Renal cortex interstitium (tissue), 15 donors: ENCODE measurements at places on chromosomes 12 and 14.

GRCh38 chr12:120886199-120887018, 17.7 kb downstream of the SPPL3 start:
- DNase-seq = no peak

- DNase-seq = no peak
Observed at GRCh38 chr12:118034429-118035189, 18.1 kb downstream of the RFC5 start.

DNA sequence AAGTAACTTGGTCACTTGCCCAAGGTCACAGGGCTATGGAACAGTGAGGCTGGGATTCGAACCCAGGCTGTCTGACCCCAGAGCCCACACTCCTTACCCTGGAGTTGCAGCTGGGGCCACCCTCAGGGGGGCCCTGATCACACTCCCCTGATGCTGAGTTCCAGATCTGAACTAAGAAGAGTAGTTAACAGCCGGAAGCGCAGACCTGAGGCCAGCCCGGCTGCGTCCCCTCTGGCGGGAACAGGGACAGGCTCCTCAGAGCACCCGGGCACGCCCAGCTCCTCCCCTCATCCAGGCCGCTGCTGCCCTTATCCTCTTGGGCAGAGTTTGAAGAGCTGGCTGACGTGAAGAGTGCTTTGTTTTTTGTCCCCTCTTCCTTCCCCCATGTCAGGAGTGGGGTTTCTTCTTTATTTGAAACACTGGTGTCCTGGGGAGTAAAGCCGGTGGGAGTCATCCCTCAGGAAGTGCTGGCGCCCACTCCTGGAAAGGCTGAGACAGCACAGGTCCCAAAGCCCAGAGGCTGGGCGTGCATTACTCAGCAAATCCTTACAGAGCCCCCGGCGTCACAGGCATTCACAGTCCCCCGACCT, 8.7 kb downstream of the PHB2 start:
- no peak for DNase-seq

GRCh38 chr12:54292931-54293241, 7.9 kb downstream of the NFE2 start:
- no peak for DNase-seq

DNA sequence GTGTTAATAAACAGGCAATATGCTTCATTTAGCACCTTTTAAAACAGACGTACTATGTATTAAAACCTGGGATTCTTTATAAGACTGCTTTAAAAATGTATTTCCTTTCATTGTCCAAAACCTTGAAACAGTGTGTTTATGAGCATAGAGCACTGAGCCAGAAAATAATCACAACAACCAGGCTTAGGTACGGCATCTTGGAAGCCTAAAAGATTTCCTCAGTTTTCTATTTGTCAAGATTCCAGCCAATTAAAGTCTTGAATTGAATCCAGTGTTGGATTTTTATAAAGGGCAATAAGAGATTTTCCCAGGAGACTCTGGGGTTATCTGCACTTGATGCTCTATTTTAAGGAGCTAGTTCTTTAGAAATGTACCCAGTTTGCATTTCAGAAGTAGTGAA, 80.3 kb downstream of the GRIP1 start:
- no peak for DNase-seq

GRCh38 chr12:94225506-94225905, 77.1 kb downstream of the PLXNC1 start:
- DNase-seq = no peak

- no peak for DNase-seq
Observed at GRCh38 chr14:96455588-96455987, 46.6 kb upstream of the PAPOLA start.

DNA sequence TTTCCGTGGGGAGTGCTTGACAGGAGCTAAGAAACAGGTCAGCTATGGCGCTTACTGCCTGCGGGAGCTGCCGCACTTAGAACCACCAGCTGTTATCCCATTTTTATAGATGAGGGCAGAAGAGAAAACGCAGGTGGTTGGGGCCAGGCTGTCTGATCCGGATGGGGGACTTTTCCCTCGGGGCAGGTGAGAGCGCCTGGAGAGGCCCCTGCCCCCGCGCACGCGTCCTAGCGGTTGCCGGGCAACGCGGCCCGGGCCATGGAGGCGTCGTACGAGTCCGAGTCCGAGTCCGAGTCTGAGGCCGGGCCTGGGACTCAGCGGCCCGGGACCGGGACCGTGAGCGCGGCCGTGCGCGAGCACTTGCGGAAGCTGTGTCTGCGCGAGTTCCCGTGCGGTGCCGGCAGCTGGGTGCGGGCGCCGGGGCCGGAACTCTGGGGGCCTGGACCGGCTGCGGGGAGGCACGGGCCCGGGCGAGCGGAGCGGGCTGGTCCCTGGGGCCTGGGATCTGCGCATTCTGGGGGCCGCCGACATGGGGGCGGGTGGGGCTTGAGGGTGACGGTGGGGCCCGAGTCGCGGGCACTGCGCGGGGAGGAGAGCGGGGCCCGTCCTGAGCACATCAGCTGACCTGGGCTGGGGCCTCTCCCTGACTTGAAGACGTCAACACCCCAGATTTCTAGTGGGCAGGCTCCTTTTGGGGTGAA, at the start of gene LRRC43:
Gene LRRC43, plus strand, starts transcription at position 237 of the 701 bp plus-strand sequence. Its CDS starts 22 bp downstream, at position 259.
- DNase-seq = no peak

GRCh38 chr14:86299994-86300393, 770.0 kb downstream of the FLRT2 start:
- no peak for DNase-seq

DNA sequence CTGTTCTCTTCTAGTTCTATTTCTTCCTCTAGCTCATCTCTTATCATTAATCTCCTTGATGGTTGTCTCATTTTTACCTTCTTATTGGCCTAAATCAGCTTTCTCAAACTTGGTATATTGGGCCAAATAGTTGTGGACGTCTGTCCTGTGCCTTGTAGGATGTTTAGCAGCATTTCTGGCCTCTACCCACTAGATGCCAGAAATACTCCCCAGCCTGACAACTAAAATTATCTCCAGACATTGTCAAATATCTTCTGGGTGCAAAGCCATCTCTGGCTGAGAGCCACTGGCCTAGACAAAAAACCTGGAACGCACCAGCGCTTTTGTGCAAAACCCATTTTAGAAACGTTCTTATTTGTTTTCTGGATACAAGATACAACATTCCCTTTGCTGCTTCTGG, 38.8 kb upstream of the LRRC10 start:
- no peak for DNase-seq

GRCh38 chr12:110301065-110301806, 20.2 kb downstream of the ATP2A2 start:
- no peak for DNase-seq

GRCh38 chr12:53097564-53098353, at the start of gene IGFBP6:
TSS of gene IGFBP6 (plus strand) at chr12:53097667. CDS start at chr12:53097718, 51 bp downstream.
- DNase-seq = no peak

GRCh38 chr12:112252184-112252583, 126.8 kb downstream of the TRAFD1 start:
- no peak for DNase-seq
